ENCODE measurements at places on chromosomes 5 and 9.

- DNase-seq: no peak
Observed at GRCh38 chr5:4740156-4740555, 400.0 kb upstream of the ADAMTS16 start.

DNA sequence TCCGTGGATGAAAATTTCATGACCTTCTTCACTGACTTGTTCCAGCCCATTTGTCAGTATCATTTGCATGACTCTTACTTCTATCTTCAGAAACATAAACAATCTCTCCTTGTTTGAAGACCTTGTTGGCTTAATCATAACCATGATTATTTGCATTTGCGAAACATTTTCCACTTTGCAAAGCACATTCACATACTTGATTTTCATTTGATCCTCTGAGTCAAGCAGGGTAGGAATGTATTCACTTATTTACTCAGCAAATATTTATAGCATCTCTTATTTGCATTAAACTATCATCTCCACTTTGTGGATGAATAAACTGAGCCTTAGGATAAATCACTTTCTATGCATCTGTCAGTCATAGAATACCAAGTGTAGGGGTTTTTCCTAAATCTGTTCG lies 343.0 kb upstream of the SGCD start:
- peak; percentile 23 for DNase-seq

DNA sequence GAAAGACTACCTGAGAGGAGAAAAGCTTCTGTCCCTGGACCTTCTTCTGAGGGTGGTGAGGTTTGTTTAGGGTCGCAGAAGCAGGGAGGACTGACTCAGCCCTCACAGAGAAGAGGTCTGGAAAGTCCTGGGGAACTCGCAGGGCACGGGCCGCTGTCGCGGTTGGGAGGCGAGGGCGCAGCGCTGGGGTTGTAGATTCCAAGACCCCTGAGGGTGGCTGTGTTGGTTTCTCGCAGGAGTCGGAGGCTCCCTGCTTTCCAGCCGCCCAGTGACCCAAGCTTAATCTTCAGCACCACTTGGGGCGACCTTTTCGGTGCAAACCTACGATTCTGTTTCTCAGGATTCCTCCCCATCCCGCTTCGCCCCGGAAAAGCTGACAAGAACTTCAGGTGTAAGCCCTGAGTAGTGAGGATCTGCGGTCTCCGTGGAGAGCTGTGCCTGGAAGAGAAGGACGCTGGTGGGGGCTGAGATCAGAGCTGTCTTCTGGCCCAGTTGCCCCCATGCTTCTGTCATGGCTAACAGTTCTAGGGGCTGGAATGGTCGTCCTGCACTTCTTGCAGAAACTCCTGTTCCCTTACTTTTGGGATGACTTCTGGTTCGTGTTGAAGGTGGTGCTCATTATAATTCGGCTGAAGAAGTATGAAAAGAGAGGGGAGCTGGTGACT lies 482 bp downstream of the SLC27A6 start:
- DNase-seq: no peak

DNA sequence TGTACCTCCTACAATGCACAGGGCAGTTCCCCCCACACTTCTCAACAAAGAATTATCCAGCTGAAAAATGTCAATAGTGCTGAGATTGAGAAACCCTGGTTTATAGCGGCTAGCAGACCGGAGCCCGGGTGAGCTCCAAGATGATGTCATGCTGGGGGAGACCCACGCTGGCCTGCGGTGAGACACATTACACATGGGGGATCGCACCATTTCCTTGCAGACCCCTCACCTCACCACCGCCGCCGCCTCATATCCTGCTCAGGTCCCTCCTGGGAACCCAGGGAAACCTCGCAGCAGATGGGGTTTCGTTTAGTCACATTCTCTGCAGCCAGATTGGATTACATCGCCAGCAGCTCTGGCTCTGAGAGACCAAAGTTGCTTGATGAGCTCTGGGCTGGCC lies 14.7 kb upstream of the TNC start:
- DNase-seq: peak; percentile 90

DNA sequence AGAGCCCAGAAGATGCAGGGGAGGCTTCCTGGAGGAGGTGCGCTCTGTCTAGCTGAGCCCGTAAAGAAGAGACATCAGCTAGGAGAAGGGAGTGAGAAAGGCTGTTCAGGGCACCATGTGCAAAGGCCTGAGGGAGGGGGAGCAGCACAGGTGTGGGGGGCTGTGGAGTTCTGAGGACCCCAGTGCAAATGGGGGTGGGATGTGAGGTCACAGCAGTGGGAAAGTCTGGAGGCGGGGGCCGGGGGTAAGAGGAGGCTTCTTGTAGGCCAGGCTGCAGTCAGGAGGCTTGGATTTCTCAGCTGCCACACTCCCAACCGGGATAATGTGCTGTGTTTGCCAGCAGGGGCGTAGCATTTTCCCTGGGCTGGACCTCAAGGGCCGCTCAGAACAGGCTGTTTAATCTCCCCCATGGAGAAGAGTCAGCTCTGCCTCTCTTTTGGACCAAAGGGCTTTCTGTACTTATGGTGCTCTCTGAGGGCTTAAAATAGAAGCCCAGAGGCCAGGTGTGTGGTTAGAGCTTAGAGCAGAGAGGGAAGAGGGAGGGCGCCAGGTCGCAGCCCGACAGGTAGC lies 5.7 kb downstream of the NEURL1B start:
- no peak for DNase-seq

DNA sequence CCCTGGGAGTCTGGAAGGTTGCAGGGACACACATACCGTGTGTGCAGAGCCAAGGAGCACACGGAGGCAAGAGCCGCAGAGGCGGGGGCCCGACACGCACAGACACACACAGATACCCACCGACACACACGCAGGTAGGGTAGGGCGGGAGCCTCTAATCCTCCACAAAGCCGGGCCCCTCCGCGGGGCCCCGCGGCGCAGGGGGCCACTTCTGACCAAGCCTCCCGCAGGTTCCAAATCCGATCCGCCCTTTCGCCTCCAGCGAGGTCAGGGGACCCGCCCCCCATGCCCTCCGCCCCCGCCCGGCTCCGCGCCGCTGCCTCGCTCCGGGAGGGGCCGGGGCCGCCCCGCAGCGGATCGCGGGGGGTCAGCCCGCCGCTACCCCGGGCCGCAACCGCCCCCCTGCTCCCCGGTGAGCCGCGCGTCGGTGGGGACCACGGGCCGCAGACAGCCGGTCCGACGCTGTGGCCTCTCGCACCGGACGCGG lies 1.4 kb upstream of the LMX1B start:
- DNase-seq: no peak

GRCh38 chr5:167783145-167783817 lies 508.2 kb upstream of the WWC1 start:
- DNase-seq: peak; percentile 21

DNA sequence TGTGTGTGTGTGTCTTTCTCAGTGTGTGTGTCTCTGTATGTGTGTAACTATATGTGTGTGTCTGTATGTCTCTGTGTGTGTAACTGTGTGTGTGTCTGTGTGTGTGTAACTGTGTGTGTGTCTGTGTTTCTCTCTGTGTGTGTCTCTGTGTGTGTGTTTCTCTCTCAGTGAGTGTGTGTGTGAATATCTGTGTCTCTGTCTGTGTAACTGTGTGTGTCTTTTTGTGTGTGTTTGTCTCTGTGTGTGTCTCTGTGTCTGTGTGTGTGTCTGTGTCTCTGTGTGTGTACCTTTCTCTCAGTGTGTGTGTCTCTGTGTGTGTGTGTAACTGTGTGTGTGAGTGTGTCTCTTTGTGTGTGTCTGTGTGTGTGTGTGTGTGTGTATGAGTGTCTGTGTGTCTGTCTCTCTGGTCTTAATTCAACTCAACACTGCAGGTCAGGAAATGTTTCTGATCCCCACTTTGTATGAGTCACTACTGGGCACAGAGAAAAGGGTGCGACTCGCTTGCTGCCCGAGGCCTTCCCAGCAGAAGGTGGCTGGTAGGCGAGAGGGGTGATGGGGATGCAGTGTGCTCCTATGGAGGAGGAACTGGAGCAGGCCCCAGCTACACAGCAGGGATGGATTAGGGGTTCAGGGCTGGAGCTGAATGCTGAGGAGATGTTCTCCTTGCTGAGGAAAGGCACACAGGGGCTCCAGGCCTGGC lies 52.1 kb downstream of the NSG2 start:
- no peak for DNase-seq

- DNase-seq: peak; percentile 69
Observed at GRCh38 chr9:119951090-119951489, 581.9 kb upstream of the BRINP1 start.

DNA sequence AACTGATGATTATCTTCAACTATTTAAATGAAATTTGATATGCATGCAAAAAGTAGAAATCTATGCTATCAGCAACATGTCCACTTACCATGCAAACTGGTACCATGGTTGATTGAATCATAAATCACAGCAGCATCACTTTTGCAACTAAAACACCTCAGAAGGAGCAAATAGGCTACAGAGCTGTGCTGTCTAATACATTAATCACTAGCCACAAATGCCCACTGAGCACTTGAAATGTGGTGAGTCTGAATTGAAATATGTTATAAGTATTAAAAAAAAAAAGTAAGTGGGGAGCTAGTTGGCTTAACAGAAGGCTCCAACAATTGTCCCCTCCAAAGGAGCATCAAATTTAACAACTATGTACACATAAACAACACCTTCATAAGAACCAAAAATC lies 112.5 kb downstream of the FAM114A2 start:
- DNase-seq: no peak

GRCh38 chr5:42404366-42404765 lies 18.9 kb upstream of the GHR start:
- DNase-seq: peak; percentile 58

DNA sequence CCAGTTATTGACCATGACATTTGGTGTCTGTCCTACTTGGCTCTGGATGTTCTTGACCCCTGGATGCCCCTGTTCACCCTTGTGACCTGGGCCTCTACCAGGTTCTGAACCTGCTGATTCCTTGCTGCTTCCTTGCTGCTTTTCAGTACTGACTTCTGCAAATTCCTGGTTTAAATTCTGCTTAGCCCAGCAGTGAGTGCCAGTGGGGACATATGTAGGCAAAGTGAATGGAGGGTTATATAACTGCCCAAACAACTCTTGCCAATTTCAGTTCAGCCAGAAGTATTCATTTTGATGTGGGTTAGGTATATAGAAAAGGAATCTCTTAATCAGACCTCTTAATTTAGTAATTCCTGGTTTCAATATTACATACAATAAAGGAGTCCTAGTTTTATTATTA lies 220.6 kb downstream of the TAF11L14 start:
- no peak for DNase-seq

DNA sequence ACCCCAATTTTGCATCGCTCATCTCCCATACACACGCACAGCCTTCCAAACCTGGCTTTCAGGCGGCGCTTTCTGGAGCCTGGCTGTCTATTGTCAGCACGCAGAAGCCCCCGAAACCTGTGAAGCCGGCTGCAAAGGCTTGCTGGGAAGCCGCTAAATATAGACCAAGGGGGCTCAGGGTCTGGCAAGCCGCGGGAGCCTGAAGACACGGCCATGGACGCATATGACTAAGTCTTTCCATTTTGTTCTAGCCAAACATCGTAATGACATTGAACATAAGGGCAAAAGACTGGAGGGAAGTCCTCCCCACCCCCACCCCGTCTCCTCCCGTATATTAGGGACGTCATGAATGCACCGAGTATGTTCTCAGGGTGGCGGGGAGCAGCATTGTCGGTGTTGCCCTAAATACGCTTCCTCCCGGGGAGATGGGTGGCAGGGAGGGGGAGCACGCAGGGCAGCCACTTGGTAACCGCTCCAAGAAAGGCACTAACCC lies 1.1 kb downstream of the CTNND2 start:
- no peak for DNase-seq
